ENCODE measurements at places on chromosomes 1 and 21.

DNA sequence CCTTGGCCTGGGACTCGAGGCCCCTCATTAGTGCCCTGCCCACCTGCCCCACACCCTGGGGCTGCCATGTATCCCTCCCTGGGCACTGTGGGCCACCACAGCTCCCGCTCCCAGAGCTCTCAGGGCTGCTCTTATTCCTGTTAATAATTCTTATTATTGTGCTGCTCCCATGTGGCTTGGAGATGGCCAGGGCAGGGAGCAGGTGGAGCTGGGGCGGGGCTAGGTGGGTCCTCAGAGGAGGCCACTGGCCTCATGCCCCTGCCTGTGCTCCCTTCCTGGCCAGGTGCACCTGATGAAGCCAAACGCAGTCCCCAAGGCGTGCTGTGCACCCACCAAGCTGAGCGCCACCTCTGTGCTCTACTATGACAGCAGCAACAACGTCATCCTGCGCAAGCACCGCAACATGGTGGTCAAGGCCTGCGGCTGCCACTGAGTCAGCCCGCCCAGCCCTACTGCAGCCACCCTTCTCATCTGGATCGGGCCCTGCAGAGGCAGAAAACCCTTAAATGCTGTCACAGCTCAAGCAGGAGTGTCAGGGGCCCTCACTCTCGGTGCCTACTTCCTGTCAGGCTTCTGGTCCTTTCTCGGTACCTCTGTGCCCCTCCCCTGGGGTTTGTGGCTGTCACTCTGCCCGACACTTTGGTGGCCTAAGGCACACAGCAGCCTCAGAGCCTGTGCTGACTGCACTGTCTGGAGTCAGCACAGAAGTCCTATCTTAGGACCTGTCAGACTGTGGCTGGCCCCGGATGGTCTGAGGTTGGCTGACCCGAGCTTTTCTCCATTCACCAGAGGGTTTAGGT lies 34.1 kb downstream of the BMP8A start:
- no peak for DNase-seq

DNA sequence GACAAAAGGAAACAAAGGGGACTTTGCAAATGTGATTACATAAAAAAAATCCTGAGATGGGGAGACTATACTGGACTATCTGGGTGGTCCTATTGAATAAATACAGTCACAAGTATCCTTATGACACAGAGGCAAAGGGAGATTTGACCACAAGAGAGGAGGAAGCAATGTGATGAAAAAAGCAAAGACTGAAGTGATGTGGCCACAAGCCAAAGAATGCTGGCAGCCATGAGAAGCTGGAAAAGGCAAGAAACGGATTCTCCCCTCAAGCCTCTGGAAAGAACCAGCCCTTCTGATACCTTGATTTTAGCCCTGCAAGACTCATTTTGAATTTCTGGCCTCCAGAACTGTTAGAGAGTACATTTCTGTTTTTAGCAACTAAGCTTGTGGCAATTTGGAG lies 36.4 kb downstream of the OLFML2B start:
- DNase-seq: no peak

DNA sequence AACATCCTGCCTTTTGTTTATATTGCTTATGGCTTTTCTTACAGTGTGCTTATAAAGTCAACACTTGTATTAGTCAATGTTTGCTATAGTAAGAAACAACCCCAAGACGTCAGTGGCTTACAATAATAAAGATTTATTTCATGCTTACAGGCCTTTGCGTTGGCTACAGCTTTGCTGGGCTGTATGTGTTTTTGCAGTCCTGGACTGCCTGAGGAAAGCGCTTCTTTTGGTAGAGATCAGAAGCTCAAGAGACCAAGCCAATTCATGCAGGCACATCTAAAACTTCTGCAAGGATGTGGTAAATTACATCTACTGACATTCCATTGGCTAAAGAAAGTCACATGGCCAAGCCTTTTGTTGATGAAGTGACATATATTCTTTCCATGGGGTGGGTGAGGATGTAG lies 17.5 kb upstream of the PRKAA2 start:
- no peak for DNase-seq

- no peak for DNase-seq
Observed at GRCh38 chr1:39335216-39335615, 130.7 kb downstream of the MACF1 start.

DNA sequence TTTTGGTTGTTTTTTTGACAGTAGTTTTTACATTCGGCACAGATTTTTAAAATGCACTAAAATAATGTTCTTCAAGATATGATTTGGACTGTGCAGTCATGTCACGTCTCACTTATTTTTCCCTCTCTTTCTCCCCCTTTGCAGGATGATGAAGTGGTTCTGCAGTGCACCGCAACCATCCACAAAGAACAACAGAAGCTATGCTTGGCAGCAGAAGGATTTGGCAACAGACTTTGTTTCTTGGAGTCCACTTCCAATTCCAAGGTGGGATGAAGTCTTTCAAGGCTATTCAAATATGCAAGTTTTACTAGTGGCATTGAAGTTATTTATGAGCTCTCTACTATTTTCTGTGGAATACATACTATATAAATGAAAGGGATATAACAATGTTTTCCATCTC lies 228.4 kb downstream of the RYR2 start:
- DNase-seq: no peak
